Fibroblast of skin of left biceps (primary cell): ENCODE measurements at places on chromosomes 7 and 10.

DNA sequence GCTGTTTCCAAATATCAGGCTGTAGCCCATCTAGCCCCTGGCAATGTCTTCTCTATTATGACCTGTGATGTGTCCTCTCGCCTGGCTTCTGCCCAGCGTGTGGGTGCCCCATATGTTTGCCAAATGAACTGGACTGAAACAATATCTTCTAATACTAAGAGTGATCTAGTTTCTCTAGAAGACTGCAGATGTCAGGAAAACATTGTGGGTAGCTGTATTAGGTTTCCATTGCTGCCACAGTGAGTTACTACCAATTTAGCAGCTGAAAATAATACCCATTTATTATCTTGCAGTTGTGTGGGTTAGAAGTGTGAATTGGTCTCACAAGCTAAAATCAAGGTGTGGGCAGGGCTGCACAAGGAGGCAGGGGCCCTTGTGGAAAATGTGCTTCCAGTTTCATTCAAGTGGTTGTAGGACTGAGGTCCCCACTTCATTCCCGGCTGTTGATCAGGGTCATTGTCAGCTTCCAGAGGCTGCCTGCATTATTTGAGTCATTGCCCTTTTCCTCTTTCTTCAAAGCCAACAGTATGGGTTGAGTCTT lies 202.8 kb upstream of the BMPER start:
- no peak for DNase-seq

DNA sequence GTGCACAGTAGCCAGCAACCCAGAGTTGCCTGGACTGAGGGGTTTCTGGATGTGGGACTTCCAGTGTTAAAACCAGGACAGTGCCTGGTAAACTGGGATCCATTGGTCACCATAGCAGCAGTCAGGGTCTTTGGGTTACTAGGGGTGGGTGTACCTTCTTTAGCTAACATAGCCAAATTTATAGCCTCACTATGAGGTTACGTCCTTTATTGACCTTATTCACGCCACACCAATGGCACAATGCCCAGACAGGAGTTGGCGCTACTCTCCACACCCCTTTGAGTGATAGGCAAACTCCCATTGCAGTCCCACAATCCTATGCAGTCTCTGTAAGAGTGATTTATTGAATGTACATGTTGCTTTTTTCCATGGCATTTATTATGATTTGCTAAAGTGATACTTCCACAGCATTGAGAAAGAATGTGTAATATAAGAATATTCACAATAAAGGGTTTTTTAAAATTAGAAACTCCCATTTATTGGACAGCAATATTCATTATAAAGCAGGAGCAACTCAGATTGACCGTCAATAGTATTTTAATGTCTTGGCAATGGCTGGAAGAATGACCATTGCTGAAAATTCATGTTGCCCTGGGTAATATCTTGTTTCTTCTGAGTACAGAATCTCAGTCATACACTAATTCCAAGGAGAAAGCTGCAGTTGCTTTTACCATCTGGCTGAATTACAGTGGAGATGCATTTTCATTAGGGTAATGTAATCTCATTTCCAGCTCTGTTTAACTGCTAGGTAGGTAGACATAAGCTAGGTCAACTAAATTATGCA lies 26.1 kb downstream of the IFIT5 start:
- DNase-seq: no peak

DNA sequence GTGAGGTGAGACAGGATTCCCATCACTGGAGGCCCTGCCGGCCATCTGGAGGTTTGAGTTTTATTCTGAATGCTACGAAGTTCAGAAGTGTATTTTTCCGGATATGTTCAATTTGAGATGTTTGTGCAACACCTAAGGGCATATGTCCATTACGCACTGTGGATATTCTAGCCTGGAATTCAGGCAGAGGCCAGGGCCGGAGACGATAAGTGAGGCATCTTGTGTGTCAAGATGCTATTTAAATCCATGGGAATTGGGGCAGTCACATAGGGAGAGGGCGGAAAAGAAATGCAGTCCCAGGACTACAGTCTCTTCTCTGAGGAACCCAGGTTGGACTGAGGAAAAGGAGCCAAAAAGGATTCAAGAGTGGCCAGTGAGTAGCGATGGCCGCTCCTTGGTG lies 1.9 kb upstream of the SUV39H2 start:
- no peak for DNase-seq

GRCh38 chr10:78782441-78782840 lies 286.3 kb upstream of the ZMIZ1 start:
- DNase-seq: no peak
